ENCODE measurements at places on chromosomes 12 and 14.
A peak's percentile ranks its signal among the peaks of the same experiment; 100 is the strongest.

DNA sequence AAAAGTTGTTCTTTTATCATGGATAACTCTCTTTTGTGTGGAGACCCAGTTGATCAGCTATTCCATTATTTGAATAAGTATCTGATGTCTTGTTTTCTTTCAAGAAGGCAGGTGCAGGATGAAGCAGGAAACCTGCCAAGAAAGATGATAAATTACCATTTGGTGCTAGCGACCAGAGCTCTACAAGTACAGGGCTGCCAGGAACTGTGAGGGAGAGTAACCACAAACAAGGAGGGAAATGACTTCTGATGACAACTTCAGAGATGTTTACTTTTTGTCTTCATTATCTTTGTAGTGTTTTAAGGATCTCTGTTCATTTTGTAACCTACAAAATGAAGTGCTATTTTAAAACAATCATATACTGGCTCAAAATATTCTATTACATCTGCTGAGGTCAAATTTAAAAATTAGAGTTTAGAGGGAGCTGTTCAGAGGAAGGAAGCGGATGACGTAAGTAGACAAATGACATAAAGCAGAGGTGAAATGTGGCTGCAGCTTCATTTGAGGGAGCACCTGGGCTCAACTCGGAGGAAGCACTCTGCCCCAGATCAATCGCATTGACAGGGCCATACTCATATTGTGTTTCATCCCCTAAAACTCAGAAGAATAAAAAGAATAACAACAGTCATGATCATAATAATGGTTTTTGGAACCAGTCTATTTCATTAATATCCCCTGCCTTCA, 226.8 kb downstream of the C12orf42 start:
- H3K36me3 ChIP-seq = no peaks in the 10 kb centered on the region
- no peaks in the 10 kb centered on the region for H3K27me3 ChIP-seq
- no peak for DNase-seq
- H3K4me1 ChIP-seq = no peaks in the 10 kb centered on the region
- H3K4me3 ChIP-seq = no peak overlapping the region
- H3K27ac ChIP-seq = no peak overlapping the region

GRCh38 chr12:70719071-70719470, 81.8 kb upstream of the PTPRB start:
- DNase-seq = no peak
- H3K27me3 ChIP-seq = no peaks in the 10 kb centered on the region
- H3K27ac ChIP-seq = no peak overlapping the region
- no peaks in the 10 kb centered on the region for H3K36me3 ChIP-seq

DNA sequence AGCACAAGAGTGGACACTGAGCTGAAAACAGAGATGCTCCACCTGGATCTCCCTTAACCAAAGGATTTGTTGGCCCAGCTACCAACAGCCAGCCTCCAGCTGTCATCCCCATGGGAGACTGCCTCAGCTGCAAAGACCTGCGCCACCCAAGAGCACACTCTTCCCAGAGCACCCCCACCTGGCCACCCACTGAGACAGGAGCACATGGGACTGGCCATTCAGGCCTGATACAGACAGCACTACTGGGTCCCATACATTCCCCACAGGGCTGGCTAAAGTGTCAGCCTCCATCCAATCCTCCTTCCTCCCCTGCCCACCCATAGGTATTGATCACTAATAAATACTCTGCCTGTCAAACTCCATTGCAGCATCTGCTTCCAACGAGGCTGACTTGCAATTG, 241.5 kb downstream of the BCL11B start:
- no peak for DNase-seq
- H3K4me1 ChIP-seq = no peaks in the 10 kb centered on the region
- H3K27me3 ChIP-seq = no peaks in the 10 kb centered on the region
- no peak overlapping the region for H3K27ac ChIP-seq

- no peaks in the 10 kb centered on the region for H3K36me3 ChIP-seq
- H3K27ac ChIP-seq = no peak overlapping the region
- DNase-seq = no peak
- H3K4me3 ChIP-seq = no peak overlapping the region
- peaks cover 6% of the 10 kb centered on the region for H3K4me1 ChIP-seq
These were observed 18.0 kb upstream of the CTDSP2 start for GRCh38 chr12:57864442-57865083.

DNA sequence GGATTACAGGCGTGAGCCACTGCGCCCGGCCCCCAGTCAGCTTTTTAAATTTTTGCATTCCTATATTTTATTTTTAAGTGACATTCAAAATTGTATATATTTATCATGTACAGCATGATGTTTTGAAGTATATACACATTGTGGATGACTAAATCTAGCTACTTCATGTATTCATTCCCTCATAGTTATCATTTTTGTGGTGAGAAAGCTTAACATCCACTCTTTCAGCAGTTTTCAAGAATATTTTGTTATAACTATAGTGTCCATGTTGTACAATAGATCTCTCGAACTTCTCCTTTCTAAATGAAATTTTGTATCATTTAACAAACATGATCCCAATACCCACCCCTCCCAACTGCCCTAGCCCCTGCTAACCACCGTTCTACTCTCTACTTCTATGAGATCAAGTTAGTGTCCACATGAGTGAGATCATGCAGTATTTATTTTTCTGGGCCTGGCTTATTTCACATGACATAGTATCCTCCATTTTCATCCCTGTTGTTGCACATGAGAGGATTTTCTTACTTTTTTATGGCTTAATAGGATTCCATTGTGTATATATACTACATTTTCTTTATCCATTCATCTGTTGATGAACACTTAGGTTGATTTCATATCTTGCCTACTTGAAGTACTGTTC, 8.8 kb upstream of the HEBP1 start:
- 0 out of 2 replicates have a peak, but pooled peaks cover 1% of the 10 kb centered on the region for H3K4me1 ChIP-seq
- no peak for DNase-seq
- no peak overlapping the region for H3K27ac ChIP-seq

- H3K4me3 ChIP-seq = no peak within 1 kb of the TSS
- DNase-seq = no peak
- H3K27ac ChIP-seq = no peak within 1 kb of the TSS
- H3K36me3 ChIP-seq = no peaks in the 10 kb centered on the region
These were observed at the start of gene HAL for GRCh38 chr12:95996034-95996658. TSS of gene HAL (minus strand) at chr12:95996344. CDS start at chr12:95995910, 434 bp downstream.

GRCh38 chr12:3165078-3165980, 88.2 kb downstream of the TSPAN9 start:
- no peak for DNase-seq
- H3K4me3 ChIP-seq = no peak overlapping the region

GRCh38 chr12:112112409-112113133, 4.0 kb upstream of the NAA25 start:
- H3K4me3 ChIP-seq = no peak overlapping the region
- no peak for DNase-seq
- no peak overlapping the region for H3K27ac ChIP-seq
- no peaks in the 10 kb centered on the region for H3K36me3 ChIP-seq
- H3K4me1 ChIP-seq = peaks cover 3% of the 10 kb centered on the region

GRCh38 chr12:75661908-75662307, 150.5 kb upstream of the KRR1 start:
- DNase-seq = no peak
- H3K36me3 ChIP-seq = no peaks in the 10 kb centered on the region
- no peak overlapping the region for H3K27ac ChIP-seq
- H3K4me3 ChIP-seq = no peak overlapping the region
- H3K4me1 ChIP-seq = no peaks in the 10 kb centered on the region
- no peaks in the 10 kb centered on the region for H3K27me3 ChIP-seq

DNA sequence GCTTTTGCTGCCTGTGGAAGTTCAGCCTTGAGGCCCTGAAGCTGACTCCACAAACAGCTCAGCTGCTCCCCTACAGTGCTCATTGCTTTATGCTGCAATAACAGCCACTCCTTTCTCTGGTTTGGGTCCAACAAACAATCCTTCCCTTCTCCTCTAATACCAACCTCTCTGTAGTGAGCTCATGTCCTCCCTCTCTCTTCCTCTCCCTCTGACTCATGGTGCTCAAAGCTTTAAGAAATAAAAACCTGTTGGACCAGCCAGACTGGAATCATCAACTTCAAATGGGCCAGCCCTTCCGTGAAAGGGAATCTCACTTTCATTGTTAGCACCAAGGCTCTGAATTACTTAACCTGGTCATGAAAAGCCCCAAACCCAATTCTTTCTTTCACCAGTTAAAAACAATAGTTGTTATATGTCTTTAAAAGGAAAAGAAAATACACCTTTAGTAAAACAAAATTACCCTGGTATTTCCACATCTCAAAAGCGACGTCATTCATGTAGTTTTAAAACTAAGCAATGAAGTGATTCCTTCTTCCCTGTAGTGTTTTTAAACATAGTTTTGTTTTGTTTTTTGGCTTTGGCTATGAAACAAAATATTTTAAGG, 126.4 kb downstream of the DUSP6 start:
- no peak overlapping the region for H3K27ac ChIP-seq
- no peak overlapping the region for H3K4me3 ChIP-seq
- peak; percentile 57 for DNase-seq
- H3K4me1 ChIP-seq = peaks cover 4% of the 10 kb centered on the region
- no peaks in the 10 kb centered on the region for H3K36me3 ChIP-seq

DNA sequence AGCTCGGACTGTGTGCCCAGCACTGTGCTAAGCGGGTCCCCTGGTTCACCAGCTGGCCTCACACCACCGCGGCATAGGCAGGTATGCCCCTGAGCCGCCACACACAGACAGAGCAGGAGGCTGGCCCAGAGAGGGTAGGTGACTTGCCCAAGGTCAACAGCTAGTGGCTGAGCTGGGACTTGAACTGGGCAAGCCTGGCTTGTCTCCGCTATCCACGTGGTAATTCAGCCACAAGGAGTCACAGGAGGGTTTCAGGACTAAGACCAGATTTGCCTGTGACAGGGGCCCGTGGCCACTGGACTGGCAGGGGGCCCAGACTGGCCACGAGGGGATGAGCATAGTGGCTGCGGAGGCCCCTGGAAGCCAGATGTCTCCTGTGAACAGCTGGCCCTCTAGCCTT, 47.7 kb downstream of the NCOR2 start:
- H3K27me3 ChIP-seq = no peaks in the 10 kb centered on the region
- DNase-seq = no peak
- H3K4me1 ChIP-seq = peaks cover 4% of the 10 kb centered on the region

GRCh38 chr14:47389535-47389934, 285.9 kb downstream of the MDGA2 start:
- H3K4me1 ChIP-seq = no peaks in the 10 kb centered on the region
- no peak overlapping the region for H3K4me3 ChIP-seq
- peak; percentile 18 for DNase-seq
- H3K36me3 ChIP-seq = no peaks in the 10 kb centered on the region
- H3K27ac ChIP-seq = no peak overlapping the region

- DNase-seq = no peak
- no peak overlapping the region for H3K27ac ChIP-seq
- no peaks in the 10 kb centered on the region for H3K36me3 ChIP-seq
- H3K4me3 ChIP-seq = no peak overlapping the region
- H3K4me1 ChIP-seq = no peaks in the 10 kb centered on the region
- H3K27me3 ChIP-seq = no peaks in the 10 kb centered on the region
These were observed 444.1 kb downstream of the IPO8 start for GRCh38 chr12:30251546-30251945.

- no peaks in the 10 kb centered on the region for H3K4me1 ChIP-seq
- H3K27me3 ChIP-seq = no peaks in the 10 kb centered on the region
- H3K27ac ChIP-seq = no peak overlapping the region
These were observed 506.9 kb downstream of the FOXG1 start for GRCh38 chr14:29273513-29273912.

DNA sequence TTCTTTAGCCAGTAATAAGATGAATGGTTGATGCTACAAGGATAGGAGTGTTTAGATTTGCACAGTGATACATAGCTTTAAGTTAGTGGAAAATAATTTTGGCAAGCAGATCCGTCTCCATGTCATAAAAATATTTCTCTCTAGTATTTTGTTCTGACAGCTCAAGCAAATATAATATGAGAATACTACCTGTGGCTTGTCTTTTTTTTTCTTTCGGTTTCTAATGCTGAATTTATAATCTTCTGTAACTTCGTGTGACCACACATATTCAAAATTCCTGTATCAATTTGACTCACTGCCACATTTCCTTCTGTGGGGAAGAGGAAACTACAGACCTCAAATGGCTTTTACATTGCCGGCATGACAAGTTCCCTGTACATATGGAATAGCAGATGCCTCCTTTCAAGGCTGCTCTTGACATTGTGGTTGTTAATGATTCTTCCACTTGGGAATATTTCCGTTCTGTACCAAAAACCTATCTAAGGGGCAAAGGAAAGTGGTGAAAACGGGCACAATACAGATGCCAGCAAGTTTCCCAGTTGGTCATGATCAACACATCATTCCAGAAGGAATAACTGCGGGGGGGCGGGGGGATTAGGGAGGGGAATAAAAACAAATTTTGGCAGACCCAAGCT, 103.6 kb upstream of the CCDC91 start:
- H3K36me3 ChIP-seq = no peaks in the 10 kb centered on the region
- no peak overlapping the region for H3K4me3 ChIP-seq
- no peaks in the 10 kb centered on the region for H3K4me1 ChIP-seq
- no peaks in the 10 kb centered on the region for H3K27me3 ChIP-seq
- DNase-seq = no peak

DNA sequence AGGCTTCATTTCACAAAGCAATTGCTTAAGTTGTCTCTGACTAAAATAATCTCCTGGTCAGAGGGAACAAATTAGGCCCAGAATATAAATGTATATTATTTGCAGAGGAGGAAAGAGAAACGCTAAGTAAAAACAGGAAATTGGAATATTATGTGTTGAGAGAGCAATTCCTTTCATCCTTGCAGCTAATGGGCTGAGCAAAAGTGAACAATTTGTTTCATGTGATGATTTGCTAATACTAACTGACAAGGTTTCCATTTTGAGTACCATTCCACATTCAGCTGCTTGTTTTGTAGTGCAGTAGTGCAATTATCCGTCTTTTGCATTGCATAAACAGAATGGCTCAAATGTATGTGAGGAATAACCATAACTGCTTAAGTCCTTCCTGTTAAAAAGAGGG, 103.2 kb downstream of the TPH2 start:
- H3K36me3 ChIP-seq = no peaks in the 10 kb centered on the region
- no peaks in the 10 kb centered on the region for H3K4me1 ChIP-seq
- no peak overlapping the region for H3K27ac ChIP-seq
- no peaks in the 10 kb centered on the region for H3K27me3 ChIP-seq
- no peak for DNase-seq

- H3K36me3 ChIP-seq = peaks cover 2% of the 10 kb centered on the region
- H3K27ac ChIP-seq = no peak overlapping the region
- H3K4me3 ChIP-seq = no peak overlapping the region
- no peak for DNase-seq
These were observed 68.2 kb downstream of the BCAT1 start for GRCh38 chr12:24880732-24881131.

- H3K36me3 ChIP-seq = no peaks in the 10 kb centered on the region
- H3K4me3 ChIP-seq = no peak overlapping the region
These were observed 10.3 kb downstream of the RERGL start for GRCh38 chr12:18079541-18080246.

DNA sequence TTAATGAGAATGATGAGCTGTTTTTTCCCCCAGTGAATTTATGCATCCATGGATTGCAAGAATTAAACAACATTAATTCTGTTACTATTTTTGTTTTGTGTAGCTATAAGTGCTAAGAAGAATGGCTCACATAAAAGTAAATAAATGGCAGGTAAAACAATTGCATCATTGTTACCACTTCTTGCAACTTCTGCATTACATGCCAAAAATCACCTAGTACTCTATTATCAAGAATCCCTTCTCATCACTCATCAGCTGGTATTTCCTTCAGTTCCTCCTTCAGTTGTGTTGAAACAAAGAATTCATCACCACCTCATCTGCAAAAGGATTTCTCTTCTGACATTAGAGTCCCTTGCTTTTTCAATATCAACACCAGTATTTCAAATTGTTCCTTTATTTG, 773 bp downstream of the A2M start:
- no peaks in the 10 kb centered on the region for H3K36me3 ChIP-seq
- no peak overlapping the region for H3K27ac ChIP-seq
- no peak for DNase-seq
- no peak overlapping the region for H3K4me3 ChIP-seq
- H3K4me1 ChIP-seq = peaks cover 2% of the 10 kb centered on the region

Measured in iPS DF 6.9 (cell line).